ENCODE measurements at places on chromosomes 2 and 18. TPM values are rescaled to one million over a fixed set of nuclear protein-coding genes. Genes with fewer than 3 reads are reported as not detected.

GRCh38 chr2:98281607-98282006 is 64.6 kb upstream of the CNGA3 start:
- DNase-seq = no peak

DNA sequence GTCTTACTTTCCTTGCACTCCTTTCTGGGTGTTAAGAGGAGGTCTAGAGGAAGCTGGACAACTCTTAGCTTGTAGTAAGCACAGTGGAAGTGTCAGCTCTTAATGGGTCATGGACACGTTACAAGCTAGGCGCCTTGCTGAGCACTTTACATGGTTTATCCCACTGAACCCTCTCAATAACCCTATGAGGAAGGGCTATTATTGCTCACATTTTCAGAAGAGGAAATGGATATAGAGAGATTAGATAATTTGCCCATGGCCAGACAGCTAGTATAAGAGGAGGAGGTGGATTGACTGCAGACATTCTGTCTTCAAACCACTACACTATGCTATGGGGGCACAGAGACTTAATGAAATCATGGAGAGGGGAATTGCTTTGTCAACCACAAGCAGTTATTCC is 8.3 kb upstream of the IL1RN start:
- DNase-seq = no peak

GRCh38 chr18:27009293-27009692 is 143.8 kb upstream of the AQP4 start:
- no peak for DNase-seq

DNA sequence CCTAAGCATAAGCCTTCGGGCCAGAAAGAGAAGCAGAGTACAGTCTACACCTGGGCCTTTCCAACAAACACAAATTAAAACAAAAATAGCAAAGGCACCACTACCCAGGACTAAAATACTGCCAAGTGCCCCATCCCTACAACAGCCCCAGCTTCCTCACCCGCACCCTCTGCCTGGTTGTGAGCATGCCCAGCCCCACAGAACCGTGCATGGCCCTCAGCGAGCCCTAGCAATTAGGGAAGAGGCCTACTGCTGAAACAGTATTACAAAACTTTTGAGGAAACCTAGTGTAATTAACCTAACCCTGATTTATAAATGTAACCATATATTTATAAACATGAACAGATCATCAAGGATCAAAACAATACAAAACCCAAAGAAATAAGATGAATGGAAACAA is 44.2 kb downstream of the FARSB start:
- DNase-seq = no peak

DNA sequence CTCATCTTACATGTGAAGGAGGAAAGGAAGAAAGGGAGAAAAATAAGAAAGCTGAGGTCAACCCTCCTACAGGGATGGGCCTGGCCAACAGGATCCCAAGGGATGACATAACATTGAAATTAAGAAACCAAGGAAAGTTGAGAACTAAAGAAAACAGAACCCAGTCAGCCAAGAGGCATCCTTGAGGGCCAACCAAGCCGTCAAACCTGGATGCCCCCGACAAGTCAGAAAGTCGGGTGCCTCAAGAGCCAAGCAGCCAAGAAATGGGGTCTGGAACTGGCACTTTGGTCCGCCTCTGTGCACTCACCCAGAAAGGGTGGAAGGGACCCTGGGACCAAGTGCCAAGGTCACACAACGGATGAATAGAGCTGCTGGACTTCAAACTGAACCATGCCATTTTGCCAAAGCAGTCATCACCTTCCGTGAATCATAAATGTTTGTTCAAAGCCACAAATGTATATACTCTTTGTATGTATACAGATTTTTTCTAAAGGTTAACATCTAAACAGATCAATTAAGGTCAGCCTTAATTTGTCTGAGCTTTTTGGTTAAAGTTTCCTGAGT is 27.0 kb upstream of the PTPN4 start:
- DNase-seq = no peak

DNA sequence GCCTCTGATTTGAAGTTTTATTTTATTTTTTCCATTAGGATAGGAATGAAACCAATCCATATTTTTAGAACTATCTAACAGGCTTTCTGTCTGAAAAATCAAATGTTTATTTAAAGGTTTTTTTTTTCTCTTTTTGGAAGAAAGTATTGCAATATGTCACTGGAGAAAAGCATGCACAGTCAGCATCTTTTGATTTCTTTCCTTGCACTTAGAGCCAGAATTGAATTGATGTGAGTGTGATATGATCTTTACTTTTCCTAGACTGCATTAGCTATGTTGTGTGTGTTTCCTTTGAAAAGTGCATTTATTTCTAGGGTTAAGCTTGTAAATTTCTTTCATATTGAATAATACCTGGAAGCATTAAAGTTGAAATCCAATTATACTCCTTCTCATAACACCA is 87.6 kb downstream of the ASXL3 start:
- no peak for DNase-seq

DNA sequence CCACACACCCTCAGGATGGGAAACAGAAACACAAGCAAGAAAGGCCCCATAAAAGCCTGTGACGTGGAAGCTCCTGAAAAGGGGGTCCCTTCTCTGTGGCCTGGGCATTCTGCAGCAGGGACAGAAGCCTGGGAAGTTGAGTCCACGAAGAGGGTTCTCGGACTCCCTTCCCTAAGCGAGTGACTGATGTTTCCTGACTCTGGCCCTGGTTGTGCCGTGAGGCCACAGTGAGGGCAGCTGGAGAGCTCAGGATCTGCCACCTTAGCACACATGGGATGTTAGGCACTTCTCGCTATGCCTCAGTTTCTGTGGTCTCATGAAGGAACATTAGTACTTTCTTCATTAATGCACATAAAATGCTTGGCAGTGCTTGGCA is 87.2 kb upstream of the ZFP36L2 start:
- DNase-seq = no peak

- DNase-seq = no peak
These were observed 11.1 kb upstream of the TLK1 start for GRCh38 chr2:171171808-171172207.

- DNase-seq = no peak
These were observed 141.9 kb downstream of the TTC32 start for GRCh38 chr2:19759880-19760279.

GRCh38 chr2:10402653-10403215 is 45.4 kb downstream of the ODC1 start:
- DNase-seq = no peak

DNA sequence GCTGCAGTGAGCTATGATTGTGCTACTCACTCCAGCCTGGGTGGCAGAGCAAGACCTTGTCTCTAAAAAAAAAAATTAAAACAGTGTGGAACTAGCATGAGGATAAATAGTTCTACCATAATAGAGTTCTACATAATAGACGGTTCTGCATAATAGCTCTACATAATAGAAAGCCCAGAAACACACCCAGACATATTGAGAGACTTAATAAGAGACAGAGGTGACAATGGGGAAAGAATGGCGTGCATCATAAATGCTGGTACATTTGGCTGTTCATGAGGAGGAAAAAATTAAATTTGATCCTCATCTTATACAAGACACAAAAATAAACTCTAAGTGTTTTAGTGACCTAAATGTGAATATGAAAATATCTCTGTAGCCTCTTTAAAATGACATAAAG is 58.5 kb downstream of the PTRHD1 start:
- DNase-seq = no peak

DNA sequence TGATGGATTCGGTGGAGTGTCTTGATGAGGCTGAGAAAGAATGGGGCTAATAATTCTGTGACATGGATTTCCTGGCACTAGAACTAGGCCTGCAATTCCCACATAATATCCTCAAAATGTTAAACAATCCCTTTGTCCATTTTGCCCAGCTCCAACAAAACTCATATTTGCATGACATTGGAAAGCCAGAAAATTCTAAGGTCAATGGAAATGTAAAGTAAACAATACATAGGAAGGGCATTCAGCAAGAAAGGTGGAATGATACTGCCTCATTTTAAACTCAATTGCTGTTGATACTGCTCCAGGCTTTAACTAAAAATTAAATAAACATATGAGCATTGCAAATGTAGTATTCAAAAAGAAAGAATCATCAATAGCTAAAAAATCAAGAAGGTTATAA is 434.8 kb upstream of the SLC8A1 start:
- no peak for DNase-seq

DNA sequence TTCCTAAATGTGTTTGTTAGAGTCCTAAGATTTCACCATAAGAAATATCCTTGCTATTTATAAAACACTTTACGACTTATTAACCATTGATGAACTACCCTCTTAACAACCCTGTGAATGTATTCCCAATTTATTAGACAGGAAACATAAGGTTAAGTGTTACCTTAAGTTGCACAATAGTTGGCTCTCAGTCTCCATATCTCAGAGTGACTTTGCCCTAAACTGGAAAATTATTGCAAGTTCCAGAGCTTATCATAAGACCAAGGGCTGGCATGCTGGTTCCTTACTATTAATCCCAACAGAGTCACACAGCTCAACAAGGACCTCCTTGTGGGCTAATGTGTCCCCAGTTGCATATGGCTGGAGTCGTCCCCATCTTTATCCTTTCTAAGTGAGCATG is 165.8 kb downstream of the INSIG2 start:
- DNase-seq = no peak

GRCh38 chr2:171217330-171217729 is 56.6 kb upstream of the TLK1 start:
- no peak for DNase-seq

DNA sequence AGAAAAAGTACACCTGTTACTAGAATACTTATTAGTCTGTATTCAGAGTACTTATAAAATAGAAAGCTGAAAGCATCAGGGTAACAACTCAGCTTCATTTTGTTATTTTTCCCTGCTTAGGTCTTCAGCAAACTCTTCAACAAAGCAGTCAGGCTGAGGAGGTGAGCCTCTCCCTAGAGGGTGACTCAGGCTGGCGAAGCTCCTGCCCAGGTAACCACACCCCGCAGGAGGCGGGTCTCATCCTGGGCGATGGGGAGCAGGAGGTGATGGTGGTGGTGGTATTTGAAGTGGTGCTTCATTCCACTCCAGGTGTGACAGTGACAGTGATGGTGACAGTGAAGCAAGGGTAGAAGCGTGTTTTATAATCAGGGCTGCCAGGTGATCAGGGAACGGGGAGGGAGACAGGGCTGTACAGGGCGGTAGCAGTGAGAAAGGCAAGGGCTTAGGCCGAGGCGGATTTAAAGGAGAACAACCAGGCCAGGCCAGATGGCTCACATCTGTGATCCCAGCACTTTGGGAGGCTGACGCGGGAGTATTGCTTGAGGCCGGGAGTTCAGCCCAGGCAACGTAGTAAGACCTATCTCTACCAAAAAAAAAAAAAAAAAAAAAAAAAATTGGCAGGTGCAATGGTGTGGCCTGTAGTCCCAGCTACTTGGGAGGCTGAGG is 127.1 kb downstream of the SOCS6 start:
- no peak for DNase-seq

DNA sequence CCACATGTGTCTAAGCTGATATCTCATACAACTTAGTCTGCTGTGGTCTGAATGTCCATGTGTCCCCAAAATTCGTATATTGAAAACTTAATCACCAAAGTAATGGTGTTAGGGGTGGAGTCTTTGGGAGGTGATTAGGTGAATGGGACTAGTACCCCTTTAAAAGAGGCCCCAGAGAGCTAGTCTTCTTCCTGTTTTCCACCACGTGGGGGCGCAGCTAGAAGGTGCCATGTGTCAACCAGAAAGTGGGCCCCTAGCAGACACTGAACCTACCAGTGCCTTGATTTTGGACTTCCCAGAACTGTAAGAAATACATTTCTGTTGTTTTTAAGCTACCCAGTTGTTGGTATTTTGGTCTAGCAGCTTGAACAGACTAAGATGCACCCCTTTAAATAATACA is 86.6 kb downstream of the ASB1 start:
- DNase-seq = peak; percentile 46

DNA sequence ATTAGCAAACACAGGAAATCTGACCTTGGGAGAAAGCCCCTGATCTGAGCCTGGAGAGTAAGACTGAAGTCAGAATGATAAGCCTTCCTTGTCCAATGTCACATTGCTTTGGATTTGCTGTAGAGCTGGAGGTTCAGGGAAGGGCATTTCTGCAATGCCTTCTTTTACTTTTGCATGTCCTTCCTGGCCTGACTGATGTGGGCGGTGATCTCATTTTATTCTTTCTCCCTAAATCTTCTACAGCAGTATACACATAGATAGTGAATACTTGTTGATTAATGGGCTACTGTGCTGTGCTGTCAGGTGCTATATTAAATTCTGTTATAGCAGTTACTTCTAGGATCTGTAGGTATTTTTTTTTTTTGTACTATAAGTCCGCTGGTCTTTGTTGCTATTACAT is 62.6 kb downstream of the PLCL1 start:
- DNase-seq = no peak

DNA sequence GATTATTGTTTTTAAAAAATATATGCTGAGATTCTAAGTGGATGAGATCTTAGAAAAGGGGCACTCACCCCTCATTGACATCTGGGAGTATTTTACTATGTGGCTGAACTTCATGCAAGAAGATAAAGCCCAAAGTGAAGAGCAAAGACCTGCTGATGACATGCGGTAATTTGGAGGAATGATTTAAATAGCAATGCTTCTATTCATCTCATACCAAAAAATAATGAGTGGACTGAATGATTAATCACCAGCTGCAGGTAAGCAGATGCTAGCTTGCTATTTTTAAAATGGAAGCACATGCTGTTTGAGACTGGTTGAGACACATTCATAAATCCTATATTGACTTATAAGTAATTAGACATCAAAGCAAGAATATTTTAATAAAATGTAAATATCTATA is 12.7 kb upstream of the CDK15 start:
- DNase-seq = no peak

GRCh38 chr2:73203055-73203681 is 794 bp downstream of the NOTO start:
- no peak for DNase-seq

DNA sequence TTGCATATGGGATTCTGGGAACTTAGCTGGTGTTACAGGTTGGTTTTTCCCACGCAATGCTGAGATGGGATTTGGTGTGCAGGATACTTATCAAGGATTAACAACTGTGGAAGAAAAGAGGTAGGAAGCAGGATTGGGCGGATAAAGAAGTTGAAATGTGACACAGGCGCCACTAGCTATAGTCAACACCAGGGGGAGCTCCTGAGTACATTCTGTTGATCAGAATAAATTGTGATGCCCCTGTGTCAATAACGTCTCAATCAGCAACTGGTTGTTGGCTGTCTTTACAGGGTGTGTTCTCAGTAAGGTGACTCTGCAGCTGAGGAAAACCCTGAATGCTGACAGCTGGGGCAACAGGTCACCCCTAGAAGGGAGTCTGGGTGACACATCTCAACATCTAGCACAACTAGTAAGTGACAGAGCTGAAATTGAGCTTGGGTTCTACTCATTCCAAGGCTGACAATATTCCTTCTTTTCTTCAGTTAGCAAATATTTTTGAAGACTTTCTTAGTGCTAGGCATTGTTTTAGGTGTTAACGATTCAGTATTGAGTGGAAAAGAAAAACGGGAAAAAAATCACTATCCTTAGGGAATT is 143.0 kb downstream of the ARL6IP6 start:
- DNase-seq = peak; percentile 45

GRCh38 chr2:119223521-119224390 is at the start of gene STEAP3:
Gene STEAP3, plus strand, starts transcription at chr2:119223834. Its CDS starts 7,179 bp downstream, at chr2:119231013.
- peak; percentile 43 for DNase-seq

GRCh38 chr18:9029131-9029530 is 73.4 kb upstream of the NDUFV2 start:
- DNase-seq = no peak

EIF2AK3 gene
- total RNA-seq = 15.2 TPM

PTCD3 gene
- total RNA-seq = 147 TPM

HDHD2 gene
- 58.1 TPM for total RNA-seq

SPATA3 gene
- not detected for total RNA-seq

NEDD4L gene
- 41.4 TPM for total RNA-seq

VWC2L gene
- 0.23 TPM for total RNA-seq

MAPK4 gene
- total RNA-seq = 9.3 TPM

SKA1 gene
- 30.3 TPM for total RNA-seq
